ENCODE measurements at places on chromosomes 11 and 22.

DNA sequence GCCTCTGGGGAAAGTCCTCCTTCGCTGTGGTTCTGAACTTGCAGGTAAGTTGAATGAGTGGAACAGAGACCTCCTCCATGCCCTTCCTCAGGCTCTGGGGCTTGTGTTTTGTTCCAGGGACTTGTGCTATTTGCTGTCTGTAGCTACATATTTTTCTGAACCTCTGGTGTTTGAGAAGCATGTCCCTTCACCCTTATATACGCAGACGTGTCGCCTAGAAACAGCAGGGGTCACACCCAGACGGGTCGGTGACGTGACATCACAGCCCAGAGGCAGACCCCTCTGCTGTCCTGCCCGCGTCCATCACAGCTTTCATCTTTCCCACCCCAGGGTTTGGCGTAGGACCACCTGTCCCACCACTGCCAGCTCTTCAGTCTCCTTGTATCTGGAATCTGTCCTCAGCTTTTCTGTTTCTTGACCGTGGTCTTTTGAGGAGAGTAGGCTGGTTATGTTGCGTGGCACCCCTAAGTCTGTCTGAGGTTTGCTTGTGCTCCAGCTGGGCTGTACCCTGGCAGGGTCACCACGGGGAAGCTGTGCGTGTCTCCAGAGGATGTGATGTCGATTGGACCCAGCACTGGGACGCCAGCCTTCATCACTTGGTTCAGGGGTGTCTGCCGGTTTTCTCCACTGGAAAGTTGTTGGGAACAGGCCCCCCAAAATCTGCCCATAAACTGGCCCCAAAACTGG is 13.4 kb upstream of the MUC5B start:
- DNase-seq: no peak

DNA sequence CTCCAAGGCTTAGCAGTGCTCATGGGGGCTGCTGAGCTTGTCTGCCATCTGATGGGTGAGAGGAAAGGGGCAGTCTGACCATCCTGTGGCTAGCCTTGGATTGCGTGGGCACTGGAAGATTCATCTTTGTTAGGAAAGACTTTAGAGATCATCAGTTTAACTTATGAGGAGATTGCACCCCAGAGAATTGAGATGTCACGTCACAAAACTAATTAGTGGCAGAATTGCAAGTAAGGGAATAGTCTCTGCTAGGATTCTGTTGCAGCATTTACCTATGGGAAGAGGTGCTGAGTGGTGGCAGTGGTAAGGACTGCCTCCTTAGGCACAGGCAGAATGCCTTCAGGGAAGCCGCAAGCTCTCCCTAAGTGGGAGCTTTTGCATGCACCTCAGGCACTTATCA is 42.8 kb upstream of the HSPA8 start:
- no peak for DNase-seq

DNA sequence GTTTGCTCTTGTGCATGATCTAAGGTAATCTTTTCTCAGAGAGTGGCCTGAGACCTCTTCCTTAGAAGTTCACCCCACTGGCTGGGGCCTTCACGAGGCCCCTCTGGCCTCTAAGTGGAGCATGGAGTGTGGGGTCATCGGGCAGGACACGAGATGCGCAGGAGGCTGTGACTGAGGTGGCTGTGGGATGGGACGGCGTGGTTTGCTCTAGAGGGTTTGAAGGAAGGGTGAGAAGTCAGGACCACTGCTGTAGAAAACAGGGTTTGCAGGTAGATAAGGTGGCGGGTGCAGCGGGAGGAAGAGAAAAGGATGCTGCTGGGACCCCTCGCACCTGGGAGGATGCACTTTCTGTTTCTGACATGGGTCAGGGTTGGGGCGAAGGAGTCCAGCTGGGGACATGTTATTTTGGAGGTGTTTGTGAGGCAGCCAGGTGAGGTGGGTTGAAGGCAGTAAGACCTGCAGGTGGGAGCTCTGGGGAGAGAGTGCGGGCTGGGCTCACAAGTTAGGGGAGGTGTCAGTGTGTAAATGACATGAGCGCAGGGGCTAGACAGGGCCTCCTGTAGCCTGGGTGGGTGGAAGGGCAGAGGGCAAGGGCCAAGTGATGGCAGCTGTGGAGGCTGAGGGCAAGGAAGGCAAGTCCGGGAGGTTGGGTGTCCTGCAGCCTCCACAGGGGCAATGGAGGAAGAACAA is 62.5 kb downstream of the KCNQ1 start:
- no peak for DNase-seq

DNA sequence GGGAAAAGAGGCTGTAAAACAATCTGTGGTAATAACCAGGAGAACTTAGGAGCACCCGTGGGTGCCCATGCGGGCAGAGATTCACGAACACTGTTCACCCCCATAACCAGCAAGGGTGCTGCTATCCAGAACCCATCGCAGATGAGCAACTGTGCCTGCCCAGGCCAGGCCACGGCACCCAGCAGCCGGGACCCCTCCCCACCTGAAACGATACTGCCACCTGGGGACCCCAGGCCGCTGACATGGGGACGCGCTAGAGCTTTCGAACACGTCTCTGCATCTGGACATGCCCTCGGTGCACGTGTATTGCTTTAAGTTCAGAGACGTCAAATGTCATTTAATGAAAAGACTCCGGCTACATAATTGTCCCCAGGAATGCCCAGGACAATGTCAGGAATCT is 14.3 kb upstream of the MUC2 start:
- no peak for DNase-seq

GRCh38 chr11:122874991-122875390 is 7.6 kb upstream of the JHY start:
- DNase-seq: no peak

- DNase-seq: no peak
These were observed 7.7 kb downstream of the RIN1 start for GRCh38 chr11:66328302-66329144.

DNA sequence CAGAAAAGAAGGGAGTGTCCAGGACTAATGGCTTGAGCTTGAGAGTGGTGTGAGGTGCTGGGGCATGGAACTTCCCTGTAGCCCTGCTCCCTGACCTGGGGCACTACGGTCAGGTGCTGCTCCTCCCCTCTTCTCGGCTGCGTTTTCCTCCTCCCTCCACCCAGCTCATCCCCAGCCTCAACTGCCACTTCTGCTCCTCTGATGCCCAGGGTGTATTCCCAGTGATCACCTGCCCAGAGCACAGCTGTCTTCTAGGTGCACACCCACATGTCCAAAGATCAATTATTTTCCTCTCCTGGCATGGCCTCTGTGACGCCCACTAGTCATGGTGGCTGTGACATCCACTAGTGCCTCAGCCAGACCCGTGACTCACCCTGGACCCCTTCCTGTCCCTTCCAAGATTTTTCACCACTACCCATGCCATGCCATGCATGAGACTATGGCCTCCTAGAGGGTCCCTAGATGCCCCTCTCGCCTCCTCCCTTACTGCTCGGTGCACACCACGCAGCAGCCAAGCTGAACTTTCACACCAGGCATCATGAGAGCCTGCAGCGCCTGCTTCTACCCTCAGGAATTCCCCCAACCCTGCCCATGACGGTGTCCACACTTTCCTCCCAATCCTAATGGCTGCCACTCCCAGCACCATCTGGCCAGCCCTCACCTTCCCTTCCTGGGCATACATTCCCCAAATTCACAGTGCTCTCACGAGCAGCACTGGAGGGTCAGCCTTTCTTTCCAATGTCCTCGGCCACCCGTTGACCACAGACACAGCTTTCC is 1.9 kb downstream of the P2RX6 start:
- no peak for DNase-seq

GRCh38 chr11:61092280-61092766 is 10.0 kb upstream of the CD5 start:
- DNase-seq: no peak

GRCh38 chr22:38943201-38943600 is 14.2 kb upstream of the APOBEC3A start:
- DNase-seq: no peak

- DNase-seq: no peak
These were observed 90.0 kb downstream of the ARHGAP8 start for GRCh38 chr22:44842417-44842816.

- no peak for DNase-seq
These were observed 22.2 kb downstream of the SGSM3 start for GRCh38 chr22:40392618-40393017.

DNA sequence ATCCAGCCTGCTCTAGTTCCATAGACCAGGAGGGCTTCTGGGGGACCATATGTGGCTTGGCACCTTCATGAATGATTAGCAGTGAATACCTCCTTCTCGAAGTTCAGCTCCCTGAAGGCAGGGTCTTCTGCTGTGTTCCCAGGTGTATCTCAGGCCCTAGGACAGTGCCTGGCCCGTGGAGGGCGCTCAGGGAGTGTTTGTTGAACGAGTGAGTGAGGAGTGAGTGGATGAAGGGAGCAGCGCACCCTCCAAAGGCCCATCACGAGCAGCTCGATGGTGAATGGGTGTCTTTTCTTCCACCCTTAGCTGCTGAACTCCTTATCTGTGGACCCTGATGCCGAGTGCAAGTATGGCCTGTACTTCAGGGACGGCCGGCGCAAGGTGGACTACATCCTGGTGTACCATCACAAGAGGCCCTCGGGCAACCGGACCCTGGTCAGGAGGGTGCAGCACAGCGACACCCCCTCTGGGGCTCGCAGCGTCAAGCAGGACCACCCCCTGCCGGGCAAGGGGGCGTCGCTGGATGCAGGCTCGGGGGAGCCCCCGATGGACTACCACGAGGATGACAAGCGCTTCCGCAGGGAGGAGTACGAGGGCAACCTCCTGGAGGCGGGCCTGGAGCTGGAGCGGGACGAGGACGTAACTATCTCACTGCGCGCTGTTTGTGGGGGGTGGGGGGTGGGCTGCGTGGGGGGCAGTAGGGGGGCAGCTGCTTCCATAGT is 9.5 kb downstream of the ANO1 start:
- no peak for DNase-seq
